Psoas muscle (tissue), 8 donors: ENCODE measurements at places on chromosomes 2 and 18. TPM values are rescaled to one million over a fixed set of nuclear protein-coding genes. Genes with fewer than 3 reads are reported as not detected.

DNA sequence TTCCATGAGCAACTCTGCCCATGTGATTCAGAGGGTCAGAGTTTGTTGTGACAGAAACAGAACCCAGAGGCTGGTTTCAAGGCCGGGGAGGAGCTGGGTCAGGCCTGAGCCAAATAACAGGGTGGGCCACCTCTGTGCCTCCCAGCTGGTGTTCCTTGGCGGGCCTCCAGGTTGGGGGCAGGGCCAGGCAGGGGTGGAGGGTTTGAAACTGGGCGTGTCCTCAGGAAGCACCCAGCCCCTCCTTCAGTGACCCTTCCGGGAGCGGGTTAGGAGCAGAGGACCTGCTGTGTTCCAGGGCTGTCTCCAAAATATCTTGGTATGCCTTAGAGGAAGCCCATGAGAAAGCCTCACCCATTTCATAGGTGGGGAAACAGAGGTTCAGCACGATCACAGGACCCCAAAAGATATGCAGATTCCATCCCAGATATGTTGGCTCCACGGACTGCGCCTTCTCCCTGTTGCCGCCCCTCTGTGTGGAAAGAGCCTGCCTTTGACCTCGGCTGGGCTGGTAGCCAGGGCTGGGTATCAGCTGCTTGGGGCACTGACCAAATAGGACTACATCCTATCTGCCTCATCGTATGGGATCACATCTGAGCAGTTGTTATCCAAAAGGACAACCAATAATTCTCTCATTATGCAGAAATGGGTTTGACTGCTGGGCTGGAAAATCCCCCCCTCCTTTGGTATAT lies 74.8 kb upstream of the GLI2 start:
- DNase-seq, result no peak

DNA sequence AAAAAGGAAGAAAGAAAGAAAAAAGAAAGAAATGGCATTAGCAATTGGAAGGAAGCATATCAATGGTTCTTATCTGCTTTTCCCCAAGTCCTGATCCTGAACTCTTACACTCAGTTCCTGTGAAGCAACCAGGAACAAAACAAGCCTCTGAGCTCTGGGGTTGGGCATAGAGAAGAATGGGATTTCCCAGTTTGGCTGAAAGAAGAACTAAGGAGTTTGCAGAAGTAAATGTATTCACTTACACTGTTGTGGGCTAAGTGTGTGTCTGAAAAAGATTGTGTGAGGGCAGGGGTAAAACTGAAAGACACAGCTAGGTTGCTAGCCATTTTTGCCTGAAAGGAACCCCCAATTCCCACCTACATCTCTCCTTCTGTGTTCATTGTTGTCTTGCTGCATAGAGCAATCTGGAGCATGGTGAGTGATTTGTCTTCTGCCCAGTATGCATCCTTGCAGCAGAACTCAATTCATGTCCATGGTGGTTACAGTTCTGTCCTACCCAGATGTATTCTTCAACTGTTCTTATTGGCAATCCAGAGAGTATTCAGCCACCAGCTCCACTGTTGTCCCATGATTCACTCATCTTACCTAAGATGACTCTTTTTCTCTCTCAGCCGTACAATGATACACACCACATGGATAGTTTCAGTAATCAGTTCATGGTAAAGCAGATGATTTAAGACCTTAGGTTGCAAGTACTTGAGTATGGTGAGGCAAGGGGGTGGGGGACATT lies 348.7 kb downstream of the ARHGAP15 start:
- DNase-seq, result no peak

- no peak for DNase-seq
Observed at GRCh38 chr2:88599527-88599926, 27.7 kb downstream of the EIF2AK3 start.

DNA sequence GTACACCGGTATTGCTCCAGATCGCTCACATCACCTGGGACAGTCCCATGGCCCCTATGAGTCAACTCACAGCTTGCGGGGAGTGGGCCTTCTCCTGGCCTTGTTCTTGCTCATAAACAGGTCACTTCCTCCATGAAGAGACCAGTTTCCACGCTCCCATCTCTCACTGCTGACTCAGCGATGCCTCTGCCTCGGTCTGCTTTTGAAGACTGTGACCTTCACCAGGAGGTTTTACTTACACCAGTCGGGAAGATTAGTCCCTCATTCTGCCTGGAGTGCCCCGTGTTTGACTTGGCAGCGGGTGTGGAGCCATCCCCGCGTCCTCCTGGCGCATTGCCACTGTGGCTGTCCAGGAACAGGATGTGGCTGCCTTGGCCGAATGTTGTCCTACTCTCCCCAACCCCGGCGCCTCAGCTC lies 159.8 kb downstream of the RHBDD1 start:
- peak; percentile 55 for DNase-seq

- DNase-seq, result no peak
Observed at GRCh38 chr2:196718419-196719109, 79.0 kb downstream of the CCDC150 start.

GRCh38 chr2:192025637-192026036 lies 169.1 kb downstream of the TMEFF2 start:
- DNase-seq, result no peak

DNA sequence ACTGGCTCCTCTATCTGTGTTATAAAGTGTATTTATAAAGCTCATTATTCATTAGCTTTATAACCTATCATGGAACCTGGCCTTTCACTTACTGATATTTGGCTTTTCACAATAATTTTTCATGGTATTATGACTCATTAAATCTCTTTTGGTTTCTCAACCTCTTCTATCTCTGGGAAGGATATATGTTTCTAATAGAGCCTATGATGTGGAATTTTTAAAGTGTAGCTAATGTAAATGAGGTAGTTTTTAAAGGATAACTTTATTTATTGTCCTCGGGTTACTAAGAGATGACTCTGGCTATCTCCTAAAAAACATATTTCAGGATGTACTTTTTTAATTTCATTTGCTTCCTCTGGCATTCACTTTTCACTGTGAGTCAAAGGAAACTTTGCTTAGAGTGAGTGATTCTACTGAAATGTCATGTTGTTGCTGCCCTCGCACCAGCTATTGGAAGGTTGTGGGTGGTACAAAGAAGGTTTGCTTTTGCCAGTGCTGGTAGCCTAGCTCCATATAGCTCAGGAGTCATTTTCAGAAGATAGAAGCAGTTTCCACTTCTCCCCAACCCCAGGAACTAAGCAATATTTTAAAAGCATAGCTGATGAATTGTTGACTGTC lies 85.2 kb upstream of the RPE start:
- DNase-seq, result no peak

GRCh38 chr18:44857744-44858491 lies 177.2 kb downstream of the SETBP1 start:
- DNase-seq, result no peak

- no peak for DNase-seq
Observed at GRCh38 chr2:166148500-166149400, 20.9 kb upstream of the SCN1A start.

DNA sequence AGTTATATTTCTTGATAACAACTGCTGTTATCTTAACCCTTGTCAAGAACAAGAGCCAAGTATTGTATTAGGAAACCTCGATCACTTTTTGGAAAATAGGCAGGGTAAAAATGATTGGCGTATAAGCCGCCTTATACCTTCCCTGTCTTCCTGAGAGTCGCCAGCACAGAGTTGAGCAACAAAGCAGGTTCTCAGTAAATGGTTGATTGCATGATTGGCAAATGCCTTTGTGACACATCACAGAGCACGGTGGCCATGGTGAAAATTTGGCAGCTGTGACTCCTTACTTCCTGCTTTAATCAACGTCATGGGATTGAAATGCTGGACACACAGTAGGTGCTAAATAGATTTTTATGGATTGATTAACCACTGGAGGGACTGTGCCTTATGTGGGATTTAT lies 3.9 kb upstream of the KLHL29 start:
- peak; percentile 77 for DNase-seq

- DNase-seq, result no peak
Observed at GRCh38 chr2:57890464-57890863, 156.1 kb upstream of the VRK2 start.

DNA sequence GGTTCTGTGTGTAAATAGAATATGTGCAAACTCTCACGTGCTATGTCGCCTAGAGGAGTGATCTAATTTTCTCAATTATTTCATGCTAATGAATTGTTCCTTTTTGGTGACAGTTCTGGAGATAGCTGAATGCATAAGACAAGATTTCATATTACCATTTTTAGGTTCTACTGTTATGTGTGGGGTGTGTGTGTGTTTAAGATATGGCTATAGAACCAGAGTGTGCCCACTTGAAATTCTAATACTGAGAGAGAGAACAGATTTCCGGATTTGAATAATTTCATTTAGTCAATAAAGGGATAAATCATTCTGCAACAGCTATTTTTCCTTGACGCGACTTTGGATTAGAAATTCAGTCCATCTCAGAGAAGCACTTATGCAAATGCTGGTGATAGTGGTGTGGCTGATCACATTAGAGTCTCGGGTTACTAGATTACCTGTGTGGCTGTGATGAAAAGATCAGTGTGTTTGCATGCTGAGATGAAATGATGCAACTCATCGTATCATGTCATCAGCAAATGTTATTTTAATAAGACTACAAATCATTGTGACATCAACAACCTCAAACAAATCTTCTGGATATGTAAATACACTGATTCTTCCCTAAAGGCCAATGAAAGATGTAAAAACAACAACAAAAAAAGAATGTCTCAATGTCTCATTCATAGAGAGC lies 415.9 kb downstream of the EPHA4 start:
- no peak for DNase-seq

DNA sequence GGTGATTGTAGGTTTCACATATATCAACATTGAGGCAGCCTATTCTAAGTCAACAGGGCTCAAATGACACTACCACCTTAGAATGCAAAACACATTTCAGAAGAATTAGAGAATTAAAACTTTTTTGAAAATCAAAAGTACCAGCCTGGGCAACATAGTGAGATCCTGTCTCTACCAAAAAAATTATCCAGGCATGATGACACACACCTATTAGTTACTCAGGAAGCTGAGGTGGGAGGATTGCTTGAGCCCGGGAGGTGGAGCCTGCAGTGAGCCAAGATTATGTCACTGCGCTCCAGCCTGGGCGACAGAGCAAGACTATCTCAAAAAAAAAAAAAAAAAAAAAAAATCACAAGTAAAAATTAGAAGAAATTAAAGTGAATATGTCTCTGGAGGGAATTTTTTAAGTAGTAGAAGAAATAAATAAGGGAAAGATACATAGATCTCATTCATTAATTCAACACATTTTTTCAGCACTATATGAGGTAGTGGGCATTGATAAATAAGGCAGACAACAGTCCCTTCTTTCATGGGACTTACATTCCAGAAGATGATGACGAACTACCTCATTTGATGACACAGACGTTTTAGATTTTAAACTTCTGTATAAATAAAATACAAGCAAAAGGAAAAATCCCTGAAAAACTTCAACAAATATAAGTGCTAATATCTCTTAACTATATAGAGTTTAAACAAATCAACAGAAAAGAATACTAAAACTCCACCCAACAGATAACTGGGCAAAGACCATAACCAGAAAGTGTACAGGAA lies 42.3 kb downstream of the STPG4 start:
- no peak for DNase-seq

- no peak for DNase-seq
Observed at GRCh38 chr18:9174302-9174701, 37.7 kb downstream of the ANKRD12 start.

Gene PLA2R1
- polyA plus RNA-seq, result 0.21 TPM

Gene ABCG5
- 0.01 TPM for polyA plus RNA-seq

Gene DNAH7
- 0.10 TPM for polyA plus RNA-seq

Gene TUBA3E
- 0.04 TPM for polyA plus RNA-seq

Gene CHRNG
- 1.5 TPM for polyA plus RNA-seq

Gene SERPINB13
- polyA plus RNA-seq, result not detected

Gene CCDC74A
- polyA plus RNA-seq, result 0.18 TPM

Gene FOXI3
- polyA plus RNA-seq, result not detected

Gene SLC20A1
- polyA plus RNA-seq, result 11.1 TPM

Gene POTEC
- polyA plus RNA-seq, result not detected

Gene PROKR1
- 0.03 TPM for polyA plus RNA-seq
